ENCODE measurements at places on chromosomes 16 and 17.

DNA sequence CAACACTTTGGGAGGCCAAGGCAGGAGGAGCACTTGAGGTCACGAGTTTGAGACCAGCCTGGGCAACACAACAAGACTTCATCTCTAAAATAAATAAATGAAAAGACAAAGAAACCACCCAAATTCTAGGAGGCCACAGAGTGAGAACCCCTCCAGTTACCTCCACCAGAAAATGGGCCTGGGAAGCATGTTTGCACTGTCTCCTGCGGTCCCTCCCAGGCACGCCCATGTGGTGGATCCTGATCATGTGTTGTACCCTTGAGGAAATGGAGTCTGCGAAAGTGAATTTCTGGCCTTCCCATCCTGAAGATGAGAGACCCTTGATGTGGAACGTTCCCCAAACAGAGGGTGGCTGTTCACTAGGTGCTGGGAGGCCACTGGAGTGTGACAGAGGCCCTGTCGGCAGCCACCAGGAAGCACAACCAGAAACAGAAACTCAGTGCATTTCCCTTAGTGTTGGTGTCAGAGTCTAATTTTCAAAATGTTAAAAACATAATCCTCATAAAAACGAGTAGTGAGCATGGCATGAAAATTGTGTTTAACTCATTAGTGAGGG is 19.2 kb upstream of the USP22 start:
- no peak for DNase-seq

DNA sequence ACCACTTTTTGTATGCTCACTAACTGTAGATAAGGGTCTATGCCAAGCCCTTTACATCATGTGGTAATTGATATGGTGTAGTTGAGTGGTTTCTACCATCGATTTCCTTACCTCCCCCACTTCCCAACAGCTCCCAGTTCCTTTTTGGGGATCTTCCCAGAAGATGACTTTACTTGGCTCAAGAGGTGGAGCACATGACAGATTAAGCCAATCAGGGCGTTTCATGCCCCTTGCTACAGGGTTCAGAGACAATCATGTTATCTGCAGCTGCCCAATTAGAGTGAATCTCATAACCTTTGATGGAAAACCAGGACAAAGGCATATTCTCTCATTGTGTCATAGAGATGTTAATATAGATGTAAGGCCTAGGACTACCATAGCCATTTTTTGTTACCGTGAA is 16.2 kb upstream of the BMERB1 start:
- DNase-seq, result no peak

GRCh38 chr16:18800775-18801144 is 589 bp downstream of the ARL6IP1 start:
- DNase-seq, result no peak

DNA sequence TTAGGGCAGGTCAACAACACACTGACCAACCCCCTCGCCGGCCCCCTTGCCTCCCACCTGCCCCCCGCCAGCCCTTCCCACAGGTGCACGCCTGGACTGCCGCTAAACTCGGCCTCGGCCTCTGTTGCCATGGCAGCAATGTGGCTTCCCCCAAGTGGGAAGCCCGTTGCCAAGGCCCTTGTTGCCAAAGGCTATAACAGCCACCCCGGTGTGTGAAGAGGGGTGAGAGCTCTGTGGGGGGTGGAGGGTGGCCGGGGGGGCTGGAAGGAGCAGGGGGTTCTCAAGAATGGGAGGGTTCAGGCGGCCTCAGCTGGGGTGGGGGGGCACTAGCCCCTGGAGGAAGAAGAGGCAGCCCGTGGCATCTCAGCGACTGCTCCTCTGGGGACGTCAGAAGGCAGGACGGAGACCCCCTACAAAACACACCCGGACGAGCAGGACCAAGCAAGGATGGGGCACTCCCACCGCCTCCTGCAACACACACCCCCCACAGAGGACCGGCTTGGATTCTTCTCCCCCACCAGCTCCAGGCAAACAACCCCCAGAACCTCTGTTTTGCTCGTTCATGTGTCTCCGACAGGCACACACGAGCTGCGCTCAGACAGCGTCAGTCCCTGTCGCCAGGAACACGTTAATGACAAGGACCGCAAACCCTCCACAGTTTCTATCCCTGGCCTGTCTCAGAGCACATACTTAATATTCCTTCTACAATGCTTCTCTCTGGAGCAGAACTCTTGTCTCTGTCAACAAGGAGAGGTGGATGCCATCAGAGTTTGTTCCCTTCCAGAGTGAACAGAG is 55.7 kb downstream of the ABR start:
- no peak for DNase-seq

DNA sequence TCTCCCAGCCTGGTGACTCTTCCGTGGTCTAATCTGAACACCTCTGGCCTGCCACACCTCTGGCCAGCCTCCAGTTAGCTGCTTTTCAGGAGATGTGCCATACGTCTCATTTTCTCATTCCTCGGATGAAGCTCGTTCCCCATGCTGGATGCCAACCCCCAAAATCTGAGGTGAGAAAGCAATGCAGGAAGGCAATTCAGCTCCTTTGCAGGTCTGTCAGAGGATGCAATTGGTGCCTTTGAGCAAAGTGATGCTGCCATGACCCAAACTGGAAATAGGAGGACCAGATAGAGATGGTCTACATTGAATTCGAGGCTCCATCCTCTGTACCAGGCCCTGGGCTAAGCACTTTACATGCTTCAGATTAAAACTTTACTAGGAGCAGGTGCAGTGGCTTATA is 11.0 kb upstream of the CUEDC1 start:
- no peak for DNase-seq

GRCh38 chr17:82568997-82569393 is 49.5 kb downstream of the FOXK2 start:
- DNase-seq, result no peak

GRCh38 chr17:68539548-68540467 is 27.6 kb downstream of the PRKAR1A start:
- DNase-seq, result no peak

DNA sequence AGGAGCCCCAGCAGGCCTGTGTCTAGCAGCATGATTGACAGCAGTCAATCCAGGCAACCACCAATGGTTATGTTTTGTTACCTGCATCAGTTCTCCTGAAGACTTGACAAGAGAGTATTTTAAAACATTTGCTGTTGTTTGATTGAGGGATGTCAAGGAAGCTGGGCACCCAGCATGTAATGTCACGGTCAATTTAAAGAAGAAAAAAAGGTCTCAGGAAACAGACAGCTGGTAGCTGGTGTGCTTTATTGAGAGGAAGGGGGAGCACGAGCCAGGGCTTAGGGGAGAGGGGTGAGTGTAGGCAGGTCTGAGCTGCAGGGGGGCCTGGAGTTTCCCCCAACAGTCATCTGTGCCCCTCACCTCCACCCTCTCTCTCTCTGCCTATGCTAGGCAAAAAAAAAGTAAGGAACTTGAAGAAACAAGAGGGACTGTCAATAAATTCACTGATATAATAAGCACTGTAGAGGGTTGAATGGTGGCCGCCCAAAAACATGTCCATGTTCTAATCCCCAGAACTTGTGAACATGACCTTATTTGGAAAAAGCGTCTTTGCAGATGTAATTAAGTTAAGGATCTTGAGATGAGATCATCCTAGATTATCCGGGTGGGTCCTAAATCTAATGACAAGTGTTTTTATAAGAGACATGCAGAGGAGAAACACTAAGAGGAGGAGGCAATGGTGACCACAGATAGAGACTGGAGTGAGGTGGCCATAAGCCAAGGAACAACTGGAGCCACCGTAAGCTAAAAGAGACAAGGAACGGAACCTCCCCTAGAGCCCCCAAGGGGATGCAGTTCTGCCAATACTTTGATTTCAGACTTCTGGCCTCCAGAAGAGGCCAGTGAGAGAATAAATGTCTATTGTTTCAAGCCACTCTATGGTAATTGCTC is 14.5 kb downstream of the TSPOAP1 start:
- DNase-seq, result no peak

DNA sequence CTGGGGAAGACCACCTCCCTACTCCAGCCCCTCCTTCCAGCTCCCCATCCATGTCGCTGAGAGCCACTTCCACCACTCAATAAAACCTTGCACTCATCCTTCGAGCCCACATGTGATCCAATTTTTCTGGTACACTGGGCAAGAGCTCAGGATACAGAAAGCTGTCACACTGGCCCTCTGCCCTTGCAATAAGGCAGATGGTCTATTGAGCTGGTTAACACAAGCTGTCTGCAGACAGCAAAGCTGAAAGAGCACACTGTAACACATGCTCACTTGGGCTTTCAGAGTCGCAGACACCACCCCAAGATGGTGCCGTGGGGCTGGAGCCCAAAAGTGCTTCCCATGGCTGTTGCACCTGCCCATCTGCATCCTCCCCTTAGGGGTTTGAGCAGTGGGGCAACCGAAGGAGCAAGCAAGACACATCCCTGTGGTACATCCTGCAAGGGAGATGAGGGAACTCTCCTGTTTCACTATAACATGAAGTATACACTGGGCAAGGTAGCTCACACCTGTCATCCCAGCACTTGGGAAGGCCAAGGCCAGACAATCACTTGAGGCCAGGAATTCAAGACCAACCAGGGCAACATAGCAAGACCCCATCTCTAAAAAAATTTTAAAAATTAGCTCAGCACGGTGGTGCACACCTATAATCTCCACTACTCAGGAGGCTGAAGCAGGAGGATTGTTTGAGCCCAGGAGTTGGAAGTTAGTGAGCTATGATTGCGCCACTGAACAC is 52.8 kb upstream of the C17orf78 start:
- no peak for DNase-seq
